ENCODE measurements at places on chromosomes 7 and 10.

GRCh38 chr7:5477723-5478531 is 54.3 kb upstream of the TNRC18 start:
- DNase-seq, result no peak

DNA sequence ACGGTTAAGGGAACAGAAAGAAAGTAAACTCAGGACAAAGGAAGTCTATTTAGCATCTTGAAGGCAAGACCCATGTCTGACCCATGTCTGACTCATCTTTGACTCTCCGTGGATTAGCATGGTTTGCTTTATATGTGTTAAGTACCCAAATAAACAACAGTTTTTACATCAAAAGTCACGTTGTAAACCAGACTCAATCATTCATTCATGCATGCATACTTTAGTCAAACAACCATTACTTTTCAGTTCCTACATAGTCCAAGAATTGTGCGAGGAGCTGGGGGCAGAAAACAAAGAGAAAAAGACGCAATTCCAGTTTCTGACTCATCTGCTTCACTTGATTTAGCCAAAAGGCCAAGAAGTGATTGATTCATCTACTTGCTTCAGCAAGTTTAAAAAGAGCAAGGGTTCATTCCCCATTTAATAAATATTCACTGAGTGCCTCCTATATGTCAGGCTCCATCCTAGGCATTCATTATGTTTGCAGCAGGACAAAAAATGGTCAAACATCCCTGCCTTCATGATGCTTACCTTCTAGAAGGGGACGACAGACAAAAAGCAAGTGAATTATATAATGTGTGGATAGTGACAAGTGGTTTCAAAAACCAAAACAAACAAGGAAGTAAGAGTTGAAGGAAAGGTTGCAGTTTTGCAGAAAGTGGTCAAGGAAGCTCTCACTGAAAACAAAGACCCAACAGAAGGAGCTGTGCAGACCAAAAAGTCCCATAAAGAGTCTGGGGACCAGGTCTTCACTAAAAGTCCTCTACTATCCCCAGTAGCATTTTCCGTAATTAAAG is 116.2 kb downstream of the FAM107B start:
- DNase-seq, result peak; percentile 86

DNA sequence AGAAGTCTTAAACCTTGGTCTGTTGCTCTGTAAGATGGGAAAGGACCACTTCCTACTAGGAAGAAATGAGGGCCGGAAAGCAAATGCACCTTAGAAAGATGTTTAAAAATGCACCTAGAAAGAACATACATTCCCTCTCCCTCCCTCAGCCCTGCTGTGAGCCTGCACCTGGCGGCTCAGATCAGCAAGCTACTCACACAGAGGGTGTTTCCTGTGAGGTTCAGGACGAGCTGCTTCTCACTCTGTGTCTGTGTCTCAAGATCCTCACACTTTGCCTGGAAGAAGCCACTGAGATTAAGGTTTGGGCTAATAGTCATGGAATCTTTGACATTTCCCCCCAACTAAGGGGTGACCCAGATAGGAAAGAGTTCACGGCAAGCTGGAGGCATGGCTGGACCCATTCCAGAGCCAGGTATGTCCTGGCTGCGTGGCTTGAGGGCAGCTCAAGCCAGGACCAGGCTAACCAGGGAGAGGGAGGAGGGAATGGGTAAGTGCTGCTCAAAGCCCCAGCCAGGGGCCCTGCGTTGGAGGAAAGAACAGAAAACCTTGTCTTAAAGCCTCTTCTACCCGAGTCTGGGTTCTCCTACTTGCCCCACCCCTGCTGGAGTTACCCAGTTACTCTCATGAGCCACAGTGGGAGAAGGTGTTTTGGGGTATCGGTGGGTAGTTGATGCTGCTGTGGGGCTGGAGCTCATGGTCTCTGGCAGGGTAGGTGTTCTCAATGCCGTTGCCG is 47.5 kb downstream of the PODXL start:
- no peak for DNase-seq

DNA sequence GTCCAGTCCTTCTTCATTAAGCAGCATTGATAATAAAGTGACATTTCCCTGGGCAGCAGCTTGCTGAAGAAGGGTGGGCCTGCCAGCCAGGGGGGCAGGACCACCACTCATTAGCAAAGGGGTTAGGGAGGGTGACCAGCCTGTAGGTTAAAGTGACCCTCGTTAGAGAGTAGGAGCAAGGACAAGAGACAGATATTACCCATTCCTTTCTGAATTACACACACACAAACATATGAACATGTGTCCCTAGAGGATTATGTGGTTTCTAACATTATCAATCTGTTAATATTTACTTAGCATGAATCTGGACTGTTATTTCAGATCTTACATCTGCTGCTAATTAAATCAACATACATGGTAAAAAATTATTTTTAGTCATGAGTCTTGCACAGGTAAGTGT is 88.9 kb downstream of the CTTNBP2 start:
- DNase-seq, result no peak

DNA sequence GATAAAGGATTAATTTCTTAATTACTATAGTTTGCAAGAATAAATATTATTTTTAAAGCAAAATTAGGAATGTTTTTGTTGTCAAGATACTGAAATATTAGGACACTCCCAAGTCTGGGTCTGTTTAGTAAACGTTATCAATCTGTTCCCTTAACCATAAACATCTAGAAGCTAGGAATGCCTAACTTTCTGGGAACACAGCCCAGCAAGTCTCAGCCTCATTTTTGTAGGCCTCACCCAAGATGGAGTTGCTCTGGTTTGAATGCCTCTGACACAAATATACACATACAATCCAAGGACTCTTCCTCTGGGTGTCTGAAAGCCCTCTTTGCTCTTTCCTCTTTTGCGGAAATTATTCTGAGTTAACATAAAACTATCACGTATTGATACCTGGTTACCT is 487.4 kb upstream of the CELF2 start:
- DNase-seq, result no peak

DNA sequence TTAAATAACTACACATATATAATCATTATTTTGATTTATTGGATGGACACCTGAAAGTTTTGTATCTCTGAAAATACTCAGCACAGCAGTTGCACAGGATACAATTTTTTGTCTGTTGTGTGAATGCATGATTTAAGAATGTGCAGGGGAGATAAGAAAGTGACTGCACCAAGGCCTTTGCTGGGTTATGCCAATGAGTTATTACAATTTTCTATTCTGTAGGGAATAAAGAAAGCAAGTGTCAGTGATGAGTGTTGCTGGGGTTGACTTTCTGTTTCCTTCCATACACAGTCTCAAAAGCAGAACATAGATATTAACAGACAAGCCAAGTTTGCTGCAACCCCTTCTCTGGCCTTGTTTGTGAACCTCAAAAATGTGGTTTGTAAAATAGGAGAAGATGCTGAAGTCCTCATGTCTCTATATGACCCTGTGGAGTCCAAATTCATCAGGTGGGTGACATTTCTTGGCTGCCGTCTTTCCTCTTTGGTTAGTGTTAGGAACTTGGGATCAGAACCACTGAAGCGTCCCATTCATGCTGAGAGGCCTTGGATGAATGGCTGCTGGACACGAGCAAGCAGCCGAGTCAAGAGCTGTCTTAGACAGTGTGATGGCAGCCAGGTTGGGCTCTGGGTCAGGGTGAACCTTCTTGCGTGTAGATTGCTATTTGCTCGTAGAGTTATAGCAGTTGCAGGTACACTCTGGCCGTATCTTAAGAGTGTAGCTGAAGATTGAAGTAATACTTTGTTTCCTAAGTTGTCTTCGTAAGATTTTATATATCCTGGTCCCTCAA is 92.8 kb downstream of the DOCK1 start:
- no peak for DNase-seq

GRCh38 chr10:29736366-29737073 is 101.7 kb upstream of the SVIL start:
- peak; percentile 60 for DNase-seq

- DNase-seq, result no peak
These were observed 46.8 kb downstream of the DLG5 start for GRCh38 chr10:77879710-77880109.

DNA sequence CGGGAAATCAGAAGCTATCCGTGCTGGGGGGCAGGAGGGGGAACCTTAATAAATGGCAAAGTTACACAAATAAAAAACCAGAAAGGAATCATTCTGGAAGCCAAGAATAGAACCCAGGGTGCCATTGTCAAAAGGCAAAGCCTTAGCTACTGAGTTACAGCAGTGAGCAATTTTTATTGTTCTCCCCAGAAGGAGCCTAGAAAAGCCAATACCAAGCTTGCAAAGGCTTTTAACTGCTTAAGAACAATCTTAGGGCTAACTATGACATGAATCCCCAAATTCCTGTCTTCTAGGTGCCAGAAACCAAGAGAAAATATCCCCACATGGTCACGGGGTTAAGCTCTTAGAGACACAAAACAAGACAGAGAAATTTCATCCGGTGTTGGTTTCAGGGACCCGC is 482.7 kb downstream of the CCSER2 start:
- no peak for DNase-seq

GRCh38 chr10:75544386-75544785 is 113.0 kb downstream of the LRMDA start:
- peak; percentile 4 for DNase-seq

DNA sequence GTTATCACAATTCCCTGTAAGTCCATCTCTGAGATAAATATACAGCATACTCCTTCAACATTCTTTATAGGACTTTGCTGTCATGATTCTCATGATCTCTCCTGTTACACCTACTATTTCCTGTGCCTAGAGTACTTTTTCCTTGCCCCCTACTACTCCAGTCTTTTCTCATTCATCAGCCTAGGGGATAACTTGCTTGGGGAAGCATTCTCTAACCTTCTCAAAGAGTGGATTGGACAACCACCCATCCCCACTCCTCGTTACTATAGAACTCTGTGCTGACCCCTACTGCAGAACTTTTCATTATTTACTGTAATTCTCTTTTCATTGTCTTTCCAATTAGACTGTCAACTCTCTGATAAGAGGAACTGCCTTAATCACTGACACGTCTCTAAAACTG is 57.4 kb upstream of the TFEC start:
- no peak for DNase-seq

GRCh38 chr7:29480451-29480850 is 83.2 kb upstream of the PRR15 start:
- DNase-seq, result no peak

- DNase-seq, result peak; percentile 67
These were observed 98.3 kb upstream of the ARHGAP21 start for GRCh38 chr10:24821986-24822385.
